ENCODE measurements at places on chromosomes 2 and 18. TPM values are rescaled to one million over a fixed set of nuclear protein-coding genes. Genes with fewer than 3 reads are reported as not detected.
A peak's percentile ranks its signal among the peaks of the same experiment; 100 is the strongest.

DNA sequence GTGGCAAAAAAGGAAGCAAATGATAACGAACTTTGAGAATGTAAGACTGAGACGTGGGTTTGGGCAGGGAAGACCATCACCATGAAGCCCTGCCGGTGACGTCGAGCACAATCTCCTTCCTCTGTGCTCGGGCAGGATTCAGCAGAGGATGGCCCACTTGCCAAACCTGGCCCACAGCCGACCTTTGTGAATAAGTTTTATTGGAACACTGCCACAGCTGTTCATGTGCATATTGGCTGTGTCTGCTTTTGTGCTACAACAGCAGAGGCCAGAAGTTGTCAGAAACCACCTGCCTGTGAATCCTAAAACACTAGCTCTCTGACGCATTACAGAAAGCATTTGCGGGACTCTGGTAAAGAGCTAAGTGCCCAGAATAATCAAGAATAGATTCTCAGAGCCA is 223.9 kb downstream of the MYT1L start:
- H3K27ac ChIP-seq: no peak overlapping the region
- H3K36me3 ChIP-seq: no peaks in the 10 kb centered on the region
- peaks cover 16% of the 10 kb centered on the region for H3K27me3 ChIP-seq
- H3K4me1 ChIP-seq: no peaks in the 10 kb centered on the region
- DNase-seq: no peak

- no peaks in the 10 kb centered on the region for H3K27me3 ChIP-seq
- H3K27ac ChIP-seq: peak overlapping the region; percentile 99
- H3K36me3 ChIP-seq: peaks cover 7% of the 10 kb centered on the region
- H3K4me1 ChIP-seq: peaks cover 45% of the 10 kb centered on the region
Observed at GRCh38 chr2:134917888-134918525, 615 bp upstream of the CCNT2 start.

Gene GPR35
- total RNA-seq: 8.9 TPM

Gene TMEM178A
- 0.99 TPM for total RNA-seq

Gene SATB2
- total RNA-seq: 0.49 TPM

GRCh38 chr18:47191961-47192360 is 15.8 kb upstream of the IER3IP1 start:
- peaks cover 4% of the 10 kb centered on the region for H3K36me3 ChIP-seq
- peaks cover 25% of the 10 kb centered on the region for H3K27me3 ChIP-seq
- H3K4me3 ChIP-seq: no peak overlapping the region
- H3K27ac ChIP-seq: no peak overlapping the region
- peaks cover 15% of the 10 kb centered on the region for H3K4me1 ChIP-seq

DNA sequence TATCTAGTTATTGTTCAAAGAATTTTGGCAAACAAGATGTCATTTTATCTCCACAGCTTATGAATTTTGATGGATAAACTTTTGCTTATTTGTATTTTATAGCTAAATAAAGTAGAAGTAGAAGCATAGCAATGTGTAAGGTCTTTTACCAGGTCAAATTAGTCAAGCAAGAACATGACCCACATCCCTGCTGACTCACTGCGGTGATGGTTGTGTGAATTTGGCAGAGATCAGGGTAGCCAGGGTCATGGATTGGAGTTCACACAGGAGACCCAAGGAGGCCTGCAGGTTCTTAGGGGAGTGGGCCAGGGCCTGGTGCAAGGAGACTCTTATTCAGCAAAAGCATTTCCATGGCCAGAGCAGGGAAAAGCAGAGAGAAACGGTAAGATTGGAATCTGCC is 18.7 kb downstream of the SP140 start:
- H3K4me1 ChIP-seq: no peaks in the 10 kb centered on the region
- no peaks in the 10 kb centered on the region for H3K27me3 ChIP-seq
- no peak overlapping the region for H3K4me3 ChIP-seq
- no peak overlapping the region for H3K27ac ChIP-seq

DNA sequence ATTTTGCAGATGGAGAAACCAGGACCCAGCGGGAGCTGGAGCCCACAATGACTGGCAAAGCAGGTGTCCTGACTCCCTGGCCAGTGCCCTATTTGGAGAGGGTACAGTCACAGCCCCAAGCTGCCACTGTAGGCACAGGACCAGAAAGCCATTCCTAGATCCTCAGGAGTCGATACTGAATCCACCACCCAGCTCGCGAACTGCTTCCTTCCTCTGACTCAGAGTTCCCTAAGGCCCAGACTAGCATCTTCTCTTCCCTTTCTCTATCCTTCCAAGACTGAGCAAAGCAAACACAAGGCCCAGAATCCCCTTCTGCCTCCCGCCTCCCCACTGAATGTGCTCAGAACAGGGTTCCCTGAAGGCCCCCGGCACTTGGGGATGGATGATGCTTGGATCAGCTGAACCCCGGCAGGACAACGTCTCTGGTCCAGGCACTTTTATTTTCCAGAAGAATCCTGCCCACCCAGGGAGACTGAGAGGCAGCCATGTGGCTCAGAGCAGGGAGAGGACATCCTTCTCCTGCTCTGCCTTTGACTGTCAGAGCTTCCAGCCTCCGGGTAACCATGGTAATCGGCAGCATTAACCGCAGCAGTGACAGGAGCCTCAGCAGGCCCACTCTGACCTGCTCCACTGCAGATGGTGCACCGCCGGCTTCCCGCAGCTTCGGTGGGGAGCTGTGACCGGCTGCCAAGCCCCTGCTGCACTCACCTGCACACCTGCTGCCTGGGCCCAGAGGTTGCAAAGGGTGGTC is 34.8 kb upstream of the KLHL29 start:
- H3K36me3 ChIP-seq: no peaks in the 10 kb centered on the region
- H3K27me3 ChIP-seq: peaks cover 41% of the 10 kb centered on the region
- H3K4me1 ChIP-seq: no peaks in the 10 kb centered on the region
- H3K27ac ChIP-seq: no peak overlapping the region
- no peak overlapping the region for H3K4me3 ChIP-seq

- H3K4me3 ChIP-seq: no peak overlapping the region
- no peak overlapping the region for H3K27ac ChIP-seq
- H3K36me3 ChIP-seq: peaks cover 4% of the 10 kb centered on the region
Observed at GRCh38 chr2:70261501-70261900, 3.6 kb downstream of the PCYOX1 start.

DNA sequence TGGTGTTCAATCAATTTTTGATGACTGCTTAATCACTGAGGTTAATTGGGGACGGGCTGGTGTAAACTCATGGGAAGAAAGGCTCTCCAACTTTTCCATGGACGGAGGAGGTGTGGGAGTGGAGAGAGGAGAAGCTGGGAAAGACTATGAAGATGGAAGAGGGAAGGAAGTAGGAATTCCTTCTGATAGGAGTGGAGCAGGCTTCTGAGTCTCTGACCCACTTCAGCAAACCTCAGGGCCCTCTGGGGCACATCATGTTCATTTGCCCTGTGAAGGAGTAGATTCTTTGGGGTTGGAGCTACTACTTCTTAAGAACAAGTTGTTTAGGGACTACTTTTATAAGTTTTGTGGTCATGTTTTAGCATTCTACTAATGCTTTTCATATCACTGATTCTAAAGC is 87.0 kb upstream of the MAP4K3 start:
- no peaks in the 10 kb centered on the region for H3K4me1 ChIP-seq
- H3K36me3 ChIP-seq: peaks cover 19% of the 10 kb centered on the region
- no peaks in the 10 kb centered on the region for H3K27me3 ChIP-seq
- no peak for DNase-seq
- H3K4me3 ChIP-seq: no peak overlapping the region

Gene ITGB6
- total RNA-seq: not detected

DNA sequence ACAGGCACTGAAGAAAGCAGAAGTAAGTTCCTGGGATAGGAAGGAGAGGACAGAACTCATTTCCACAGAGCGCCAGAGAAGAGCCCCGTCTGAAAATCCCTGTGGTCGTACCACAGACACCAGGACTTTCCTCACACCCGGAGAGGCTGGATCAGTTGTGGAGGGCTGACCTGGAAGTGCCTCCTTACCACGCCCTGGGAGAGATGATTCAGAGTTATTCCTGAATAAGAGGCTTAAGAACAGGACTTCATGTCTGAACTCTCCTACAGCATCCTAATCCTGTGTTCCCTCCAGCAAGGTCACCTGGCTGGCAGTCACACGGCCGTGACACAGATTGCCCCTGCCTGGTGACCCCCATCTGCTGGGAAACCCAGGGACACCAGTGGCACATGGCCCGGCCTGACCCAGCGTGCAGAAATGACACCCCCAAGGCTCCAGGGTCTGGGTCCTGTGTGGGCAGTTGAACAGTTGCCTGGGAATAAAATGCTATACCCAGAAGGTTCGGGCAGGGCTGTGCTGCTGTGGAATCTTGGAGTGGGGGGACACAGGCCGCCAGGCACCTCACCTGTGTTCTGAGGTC is 105.9 kb downstream of the PXDN start:
- no peaks in the 10 kb centered on the region for H3K4me1 ChIP-seq
- no peaks in the 10 kb centered on the region for H3K36me3 ChIP-seq
- peaks cover 3% of the 10 kb centered on the region for H3K27me3 ChIP-seq
- H3K27ac ChIP-seq: no peak overlapping the region
- DNase-seq: no peak

GRCh38 chr18:49100226-49100968 is 149.6 kb upstream of the SMAD7 start:
- no peak for DNase-seq
- no peaks in the 10 kb centered on the region for H3K27me3 ChIP-seq
- H3K4me3 ChIP-seq: no peak overlapping the region
- H3K4me1 ChIP-seq: peaks cover under 1% of the 10 kb centered on the region
- H3K36me3 ChIP-seq: peaks cover 14% of the 10 kb centered on the region

Gene FAM161A
- 6.1 TPM for total RNA-seq

DNA sequence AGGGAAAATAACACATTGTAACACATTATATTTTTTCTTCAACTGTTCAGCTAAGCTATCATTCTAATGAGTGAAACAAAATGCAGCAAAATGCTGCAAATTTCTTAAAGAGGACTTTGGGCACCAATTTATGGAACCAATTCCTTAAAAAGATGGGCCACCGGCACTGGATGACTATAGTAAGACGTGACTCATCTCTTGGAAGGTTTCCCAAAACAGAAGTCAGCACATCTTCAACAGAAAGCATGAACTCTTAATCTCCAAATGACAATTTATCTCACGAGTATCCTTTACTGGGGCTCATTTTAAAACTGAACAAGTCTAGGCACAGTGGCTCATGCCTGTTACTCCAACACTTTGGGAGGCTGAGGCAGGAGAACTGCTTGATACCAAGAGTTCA is 213.4 kb downstream of the CDH20 start:
- H3K27me3 ChIP-seq: peaks cover 5% of the 10 kb centered on the region
- no peaks in the 10 kb centered on the region for H3K36me3 ChIP-seq
- no peak overlapping the region for H3K4me3 ChIP-seq
- H3K4me1 ChIP-seq: no peaks in the 10 kb centered on the region

DNA sequence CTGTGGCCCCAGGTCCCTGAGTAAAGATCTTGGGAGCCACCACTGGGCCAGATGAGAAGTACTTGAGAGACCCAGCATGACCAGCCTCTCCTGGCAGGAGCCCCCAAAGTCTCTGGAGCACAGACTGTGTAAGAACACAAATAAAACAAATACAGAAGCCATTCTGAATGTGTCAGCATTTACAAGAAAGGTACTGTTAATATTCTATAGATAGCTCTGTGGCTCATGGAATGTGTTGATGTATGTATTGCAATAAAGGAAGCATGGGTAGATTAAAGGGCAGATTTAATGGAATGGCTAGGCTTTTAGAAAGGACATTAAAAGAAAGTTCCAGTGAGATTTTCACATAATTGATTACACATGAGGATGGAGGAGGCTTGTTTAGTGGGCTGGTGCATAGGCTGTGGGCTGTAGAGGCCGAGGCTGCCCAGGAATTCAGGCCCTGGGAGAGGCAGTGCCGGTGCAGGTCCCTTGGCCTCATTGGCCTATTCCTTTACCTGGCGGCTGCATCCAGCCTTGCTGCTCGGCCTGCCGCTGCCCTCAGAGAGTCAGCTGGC is 127.7 kb upstream of the DLX2 start:
- peaks cover 10% of the 10 kb centered on the region for H3K27me3 ChIP-seq
- no peak overlapping the region for H3K27ac ChIP-seq
- no peak for DNase-seq
- peaks cover 14% of the 10 kb centered on the region for H3K4me1 ChIP-seq

DNA sequence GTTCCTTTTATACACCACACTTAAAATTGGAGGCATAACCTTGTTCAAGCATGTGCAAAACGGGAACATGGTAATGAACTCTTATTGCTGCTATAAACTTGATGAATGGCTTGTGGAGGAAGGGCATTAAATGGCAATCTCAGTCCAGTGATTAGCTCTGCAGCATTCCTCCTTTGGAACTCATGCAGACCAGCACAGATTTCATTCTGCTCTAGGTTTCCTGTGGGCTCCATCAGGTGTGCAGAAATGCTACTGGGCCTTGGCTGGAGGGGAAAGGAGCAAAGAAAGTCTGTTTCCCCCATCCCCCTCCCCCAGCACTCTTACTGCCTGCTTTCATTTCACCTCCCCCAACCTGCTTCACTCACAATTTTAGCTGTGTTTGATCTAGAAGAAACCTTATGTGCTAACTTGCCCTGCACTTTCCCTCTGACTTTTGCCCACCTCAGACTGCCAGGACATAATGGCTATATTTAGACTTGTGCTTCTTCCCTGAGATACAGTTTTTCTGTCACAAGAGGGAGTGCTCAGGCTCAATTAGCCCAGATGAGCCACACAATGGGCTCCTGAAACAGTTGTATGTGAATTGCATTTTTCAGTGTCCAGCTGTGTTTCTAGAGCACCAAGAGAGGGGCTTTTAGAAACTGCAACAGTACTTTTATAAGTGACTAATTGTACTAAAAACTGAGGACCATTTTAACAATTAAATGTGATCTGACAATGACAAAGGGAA is 109.8 kb downstream of the FSHR start:
- H3K4me1 ChIP-seq: no peaks in the 10 kb centered on the region
- no peak overlapping the region for H3K4me3 ChIP-seq
- no peaks in the 10 kb centered on the region for H3K36me3 ChIP-seq
- no peak for DNase-seq
- no peak overlapping the region for H3K27ac ChIP-seq

Gene HRH4
- total RNA-seq: not detected

Gene MTCL1
- total RNA-seq: 0.13 TPM

Gene TLX2
- not detected for total RNA-seq

Gene CD8B2
- 13.1 TPM for total RNA-seq

DNA sequence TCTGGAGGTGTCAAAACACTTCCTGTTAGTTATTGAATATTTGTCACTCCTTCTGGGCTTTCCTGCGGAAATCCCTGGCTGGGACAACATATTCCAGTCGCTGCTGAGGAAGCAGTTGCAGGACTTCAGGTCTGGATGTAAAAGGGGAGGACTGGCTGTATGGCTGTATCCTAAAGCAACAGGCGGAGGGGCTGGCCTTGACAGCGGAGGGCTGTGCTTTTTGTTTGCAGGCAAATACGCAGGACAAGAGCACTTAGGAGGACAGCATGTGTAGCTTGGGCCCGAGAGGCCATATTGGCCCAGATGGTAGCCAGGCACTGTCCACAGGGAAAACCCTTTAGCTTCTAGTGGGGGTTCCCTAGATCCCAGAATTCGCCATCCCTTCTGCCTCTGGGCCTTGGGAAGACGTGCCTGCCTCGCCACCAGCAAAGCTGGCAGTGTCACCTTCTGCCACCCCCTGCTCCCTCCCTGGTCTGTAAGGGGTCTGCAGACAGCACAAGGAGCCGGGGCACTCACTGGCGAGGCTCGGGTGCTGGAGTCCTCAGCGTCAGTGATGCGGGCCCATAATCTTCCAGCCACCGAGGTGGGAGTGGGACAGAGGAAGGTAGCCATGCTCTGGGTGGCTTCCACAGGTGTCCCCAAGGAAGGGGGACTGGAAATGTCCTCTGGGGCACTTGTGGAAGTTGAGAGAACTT is 6.7 kb downstream of the NPPC start:
- H3K36me3 ChIP-seq: no peaks in the 10 kb centered on the region
- H3K27me3 ChIP-seq: peaks cover 12% of the 10 kb centered on the region
- H3K27ac ChIP-seq: no peak overlapping the region
- no peak overlapping the region for H3K4me3 ChIP-seq
- no peak for DNase-seq

Data from naive thymus-derived CD8-positive, alpha-beta T cell (primary cell).